Umbilical cord (tissue), 2 donors: ENCODE measurements at places on chromosomes 1 and 21. TPM values are rescaled to one million over a fixed set of nuclear protein-coding genes. Genes with fewer than 3 reads are reported as not detected.

DNA sequence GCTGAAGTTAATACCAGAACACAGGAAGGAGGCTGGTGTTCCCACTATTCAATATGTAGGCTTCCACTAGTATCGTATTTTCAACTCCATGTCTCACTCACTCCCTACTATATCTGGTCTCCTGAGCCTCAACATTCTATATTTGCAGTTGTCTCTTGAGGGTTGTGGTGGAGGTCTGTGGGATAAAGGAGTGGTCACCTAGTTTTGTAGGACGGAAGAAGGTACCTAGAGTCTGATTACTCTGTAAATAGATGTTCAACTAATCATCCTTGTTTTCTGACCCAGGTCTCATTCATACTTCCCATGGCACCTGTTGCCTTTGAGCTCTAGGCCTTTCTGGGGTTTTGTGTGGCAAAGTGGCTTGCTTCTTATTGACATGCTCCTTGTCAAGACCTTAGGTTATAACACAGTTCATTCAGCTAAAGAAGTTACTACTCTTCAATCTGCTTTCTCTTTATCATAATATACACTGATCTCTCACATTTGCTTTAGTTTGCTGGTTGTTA lies 18.1 kb downstream of the IFT25 start:
- DNase-seq = no peak

COG2 gene
- total RNA-seq = 18.8 TPM

- DNase-seq = no peak
These were observed 18.2 kb downstream of the ADAR start for GRCh38 chr1:154589780-154590179.

GRCh38 chr1:202131956-202132821 lies 9.5 kb downstream of the GPR37L1 start:
- peak; percentile 82 for DNase-seq

DNA sequence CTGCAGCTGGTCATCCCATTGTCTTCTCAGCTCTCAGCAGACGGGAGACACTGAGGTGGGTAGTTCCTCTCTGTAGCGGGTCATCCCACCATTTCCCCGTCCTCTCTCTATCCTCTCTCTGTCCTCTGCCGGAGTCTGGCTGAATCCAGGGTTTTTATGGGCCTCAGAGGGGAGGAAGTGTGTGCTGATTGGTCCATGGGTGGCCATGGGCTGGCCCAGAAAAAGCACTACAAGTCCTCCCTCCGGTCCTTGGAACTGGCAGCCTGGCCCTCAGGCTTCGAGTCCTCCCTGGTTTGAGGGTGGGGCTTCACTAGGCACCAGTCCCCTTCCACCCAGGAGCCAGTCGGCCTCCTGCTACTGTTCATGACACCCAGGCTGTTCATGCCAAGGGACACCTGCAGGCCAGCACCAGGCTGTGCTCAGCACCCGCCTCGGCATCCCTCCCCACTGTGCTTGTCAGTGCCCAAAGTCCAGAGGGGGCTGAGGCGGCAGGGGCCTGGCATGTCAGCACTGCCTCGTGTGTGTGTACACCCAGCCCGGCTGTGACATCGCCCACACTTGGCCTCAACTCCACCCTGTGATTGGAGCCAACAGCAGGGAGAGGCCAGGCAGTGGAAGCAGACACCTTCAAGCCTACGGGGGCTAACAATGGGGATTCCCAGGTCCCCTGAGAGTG lies 23.0 kb upstream of the LRRC8C start:
- DNase-seq = no peak
